CD8-positive, alpha-beta memory T cell (primary cell): ENCODE measurements at places on chromosomes 2 and 18. TPM values are rescaled to one million over a fixed set of nuclear protein-coding genes. Genes with fewer than 3 reads are reported as not detected.

The TUBB8B gene
- not detected for total RNA-seq

The FTCDNL1 gene
- 5.2 TPM for total RNA-seq

The ANKRD44 gene
- 142 TPM for total RNA-seq

The MATN3 gene
- not detected for total RNA-seq

The FBXO41 gene
- 25.3 TPM for total RNA-seq

The IMPACT gene
- 11.3 TPM for total RNA-seq

The KIF5C gene
- 18.2 TPM for total RNA-seq

The TNS1 gene
- total RNA-seq: 1.1 TPM

The ALMS1 gene
- 18.8 TPM for total RNA-seq

The MYO5B gene
- 0.11 TPM for total RNA-seq

The CYP1B1 gene
- total RNA-seq: 19.4 TPM

The MARCHF4 gene
- not detected for total RNA-seq

The POTEI gene
- not detected for total RNA-seq

The ABCG8 gene
- total RNA-seq: not detected

The SRSF7 gene
- total RNA-seq: 381 TPM

The ASXL2 gene
- total RNA-seq: 67.5 TPM

The CHRND gene
- total RNA-seq: not detected

The ACMSD gene
- total RNA-seq: not detected

The FBLN7 gene
- total RNA-seq: 2.1 TPM

The IL18RAP gene
- total RNA-seq: 4.1 TPM

The GAL3ST2 gene
- total RNA-seq: 0.16 TPM

The SYT4 gene
- not detected for total RNA-seq

The LYG2 gene
- not detected for total RNA-seq

The UGT1A5 gene
- total RNA-seq: not detected

The ACVR2A gene
- total RNA-seq: 1.4 TPM

The YIPF4 gene
- total RNA-seq: 47.0 TPM

The IL18R1 gene
- 17.6 TPM for total RNA-seq

The RNF144A gene
- total RNA-seq: 13.5 TPM

The ATP8B1 gene
- not detected for total RNA-seq

The CREG2 gene
- not detected for total RNA-seq

The GTF2A1L gene
- not detected for total RNA-seq

The DNAJC5G gene
- total RNA-seq: not detected

The SULT1C2 gene
- total RNA-seq: not detected

The CLEC4F gene
- not detected for total RNA-seq

The TFCP2L1 gene
- total RNA-seq: 0.11 TPM

The SMYD1 gene
- not detected for total RNA-seq

The SLC5A7 gene
- not detected for total RNA-seq

The LOXHD1 gene
- total RNA-seq: not detected

The GREB1 gene
- 0.55 TPM for total RNA-seq

The ST8SIA3 gene
- total RNA-seq: not detected

The MROH2A gene
- total RNA-seq: not detected

The CSRNP3 gene
- total RNA-seq: not detected
